Thoracic aorta (tissue), 2 donors: ENCODE measurements at places on chromosomes 4 and X. TPM values are rescaled to one million over a fixed set of nuclear protein-coding genes. Genes with fewer than 3 reads are reported as not detected.
A peak's percentile ranks its signal among the peaks of the same experiment; 100 is the strongest.

DNA sequence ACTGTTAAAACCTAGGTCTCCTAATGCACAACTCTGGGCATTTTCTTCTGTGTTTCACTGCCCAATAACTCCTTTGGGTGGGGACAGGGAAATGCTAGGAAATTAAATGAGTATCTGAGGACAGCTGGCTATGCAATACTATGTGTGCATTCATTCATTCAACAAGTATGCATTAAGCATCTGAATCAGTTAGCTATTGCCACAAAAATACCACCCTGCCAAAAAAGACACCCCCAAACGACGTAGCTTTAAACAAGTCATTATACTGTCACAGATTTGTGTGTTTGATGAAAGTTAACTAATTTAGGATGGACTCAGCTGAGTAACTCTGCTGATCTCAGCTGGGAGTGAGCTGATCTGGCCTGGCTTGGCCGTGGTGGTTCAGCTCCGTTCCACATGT, 29.8 kb upstream of the PTCHD1 start:
- H3K4me1 ChIP-seq = no peaks in the 10 kb centered on the region
- H3K4me3 ChIP-seq = no peak overlapping the region
- no peaks in the 10 kb centered on the region for H3K27me3 ChIP-seq
- H3K27ac ChIP-seq = no peak overlapping the region
- no peak for DNase-seq

DNA sequence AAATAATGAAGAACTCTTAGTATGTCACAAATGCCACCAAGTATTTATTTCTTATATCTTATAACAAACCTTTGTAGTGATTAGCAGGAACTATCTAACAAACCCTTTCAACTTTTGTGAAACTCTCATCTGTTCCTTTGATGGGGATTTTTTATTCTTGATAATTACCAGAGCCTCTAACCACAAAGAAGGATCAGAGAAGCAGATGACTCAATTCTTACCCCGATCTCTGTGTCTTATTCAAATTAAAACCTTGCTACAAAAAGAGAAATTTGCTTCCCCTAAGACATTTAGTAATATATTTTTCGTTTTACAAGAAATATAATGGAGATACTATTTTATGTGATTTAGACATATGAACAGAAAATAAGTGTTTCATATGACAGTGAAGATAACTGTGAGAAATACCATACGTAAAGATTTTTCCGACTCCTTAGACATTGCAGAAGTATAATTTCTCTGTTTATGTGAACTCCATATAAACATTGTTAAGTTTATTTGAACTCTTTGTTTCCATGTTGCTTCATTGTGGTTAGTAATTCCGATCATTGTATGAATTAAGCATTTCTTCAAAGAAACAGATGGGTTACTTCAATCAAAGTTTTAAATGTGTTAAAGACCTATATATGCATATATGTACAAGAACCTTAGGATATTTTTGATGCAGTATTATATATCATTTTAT, 205.4 kb downstream of the CFAP299 start:
- H3K27ac ChIP-seq = no peak overlapping the region
- no peaks in the 10 kb centered on the region for H3K36me3 ChIP-seq
- no peak overlapping the region for H3K4me3 ChIP-seq
- no peaks in the 10 kb centered on the region for H3K4me1 ChIP-seq

GRCh38 chr4:24213961-24214360, 324.1 kb upstream of the PPARGC1A start:
- no peak for DNase-seq
- H3K36me3 ChIP-seq = no peaks in the 10 kb centered on the region
- no peaks in the 10 kb centered on the region for H3K27me3 ChIP-seq
- H3K4me3 ChIP-seq = no peak overlapping the region
- H3K4me1 ChIP-seq = no peaks in the 10 kb centered on the region

- H3K4me3 ChIP-seq = no peak overlapping the region
- DNase-seq = no peak
- no peak overlapping the region for H3K27ac ChIP-seq
- no peaks in the 10 kb centered on the region for H3K36me3 ChIP-seq
- H3K4me1 ChIP-seq = no peaks in the 10 kb centered on the region
Measured at GRCh38 chr4:101643186-101643837, 147.2 kb upstream of the BANK1 start.

GRCh38 chrX:32524385-32524784, 687.0 kb downstream of the DMD start:
- no peaks in the 10 kb centered on the region for H3K36me3 ChIP-seq
- no peak overlapping the region for H3K4me3 ChIP-seq

- DNase-seq = no peak
- H3K4me1 ChIP-seq = peaks cover 32% of the 10 kb centered on the region
- H3K4me3 ChIP-seq = no peak overlapping the region
Measured at GRCh38 chrX:41688156-41688555, 617 bp upstream of the GPR34 start.

TEX13C gene
- total RNA-seq = not detected

DNA sequence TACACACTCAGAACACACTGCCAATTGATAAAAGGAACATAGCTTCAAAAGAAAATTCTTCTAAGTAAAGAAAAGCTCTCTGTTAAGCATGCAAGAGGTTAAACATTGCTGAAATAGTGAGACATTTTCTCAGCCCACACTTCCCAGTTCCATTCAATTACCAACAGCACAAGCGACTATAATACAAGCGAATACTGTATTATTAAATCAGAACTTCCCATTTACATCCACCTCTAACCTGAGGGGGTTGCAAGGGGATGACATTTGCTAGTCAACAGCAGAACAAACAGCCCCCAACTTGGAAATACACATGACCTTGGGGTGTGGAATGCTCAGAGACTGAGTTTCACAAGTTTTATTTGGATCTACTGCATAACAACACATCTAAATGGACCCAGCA, 1.1 kb downstream of the FSTL5 start:
- no peaks in the 10 kb centered on the region for H3K27me3 ChIP-seq
- H3K27ac ChIP-seq = no peak overlapping the region
- no peaks in the 10 kb centered on the region for H3K36me3 ChIP-seq
- peaks cover 8% of the 10 kb centered on the region for H3K4me1 ChIP-seq
- DNase-seq = no peak
- no peak overlapping the region for H3K4me3 ChIP-seq

DNA sequence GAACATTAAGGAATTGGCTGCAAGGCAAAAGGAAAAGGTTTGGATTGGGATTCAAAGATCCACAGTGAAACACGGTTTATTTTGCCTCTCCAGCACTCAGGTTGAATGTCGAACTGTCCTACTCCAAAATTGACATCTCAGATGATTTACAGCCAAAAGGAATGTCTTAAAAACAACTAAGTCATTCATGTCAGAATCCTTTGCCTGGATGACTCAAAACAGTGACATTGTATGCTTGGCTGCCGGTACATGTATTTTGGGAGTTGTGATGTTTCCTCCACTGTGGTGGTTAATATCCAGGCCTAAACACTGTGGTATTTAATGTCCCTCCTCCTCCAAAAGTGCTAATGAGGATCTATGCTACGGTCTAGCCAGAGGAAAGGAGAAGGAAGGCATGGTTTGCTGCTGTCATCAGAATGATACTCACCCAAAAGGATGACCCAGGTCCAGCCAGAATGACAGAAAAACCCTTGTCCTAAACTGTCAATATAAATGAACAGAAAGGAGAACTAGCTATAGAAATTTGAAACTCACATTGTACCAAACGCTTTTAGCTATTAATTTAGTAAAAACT, 20.9 kb downstream of the PGM2 start:
- DNase-seq = no peak
- no peak overlapping the region for H3K4me3 ChIP-seq
- no peak overlapping the region for H3K27ac ChIP-seq
- no peaks in the 10 kb centered on the region for H3K27me3 ChIP-seq
- no peaks in the 10 kb centered on the region for H3K4me1 ChIP-seq

PCDH18 gene
- 31.0 TPM for total RNA-seq

GRCh38 chrX:3728454-3728853, 15.0 kb upstream of the PRKX start:
- no peaks in the 10 kb centered on the region for H3K27me3 ChIP-seq
- H3K4me1 ChIP-seq = no peaks in the 10 kb centered on the region
- no peak for DNase-seq
- H3K27ac ChIP-seq = no peak overlapping the region
- H3K4me3 ChIP-seq = no peak overlapping the region
- H3K36me3 ChIP-seq = no peaks in the 10 kb centered on the region

DNA sequence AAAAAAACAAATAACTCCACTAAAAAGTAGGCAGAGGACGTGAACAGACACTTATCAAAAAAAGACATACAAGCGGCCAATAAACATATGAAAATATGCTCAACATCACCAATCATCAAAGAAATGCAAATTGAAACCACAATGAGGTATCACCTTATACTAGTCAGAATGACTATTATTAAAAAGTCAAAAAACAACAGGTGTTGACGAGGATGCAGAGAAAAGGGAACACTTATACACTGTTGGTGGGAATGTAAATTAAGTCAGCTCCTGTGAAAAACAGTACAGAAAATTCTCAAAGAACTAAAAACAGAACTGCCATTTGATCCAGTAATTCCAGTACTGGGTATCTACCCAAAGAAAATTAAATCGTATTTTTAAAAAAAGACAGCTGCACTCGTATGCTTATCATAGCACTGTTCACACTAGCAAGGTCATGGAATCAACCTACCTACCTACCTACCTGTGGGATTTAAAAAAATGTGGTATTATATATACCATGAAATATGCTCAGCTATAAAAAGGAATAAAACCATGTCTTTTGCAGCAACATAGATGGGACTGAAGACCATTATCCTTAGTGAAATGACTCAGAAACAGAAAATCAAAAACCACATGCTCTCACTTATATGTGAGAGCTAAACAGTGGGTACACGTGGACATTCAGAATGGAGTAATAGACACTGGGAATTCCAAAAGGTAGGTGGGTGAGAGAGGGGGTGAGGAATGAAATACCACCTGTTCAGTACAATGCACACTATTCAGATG, 24.8 kb upstream of the PTPN13 start:
- no peaks in the 10 kb centered on the region for H3K27me3 ChIP-seq
- H3K4me3 ChIP-seq = no peak overlapping the region
- H3K4me1 ChIP-seq = no peaks in the 10 kb centered on the region

- no peaks in the 10 kb centered on the region for H3K36me3 ChIP-seq
- H3K4me1 ChIP-seq = peaks cover 34% of the 10 kb centered on the region
- no peaks in the 10 kb centered on the region for H3K27me3 ChIP-seq
- peak overlapping the region; percentile 96 for H3K27ac ChIP-seq
- H3K4me3 ChIP-seq = peak overlapping the region; percentile 92
- peak; percentile 14 for DNase-seq
Measured at GRCh38 chr4:101346351-101347266, 717 bp downstream of the PPP3CA start.

RADX gene
- total RNA-seq = 4.9 TPM

- H3K4me3 ChIP-seq = no peak overlapping the region
- H3K27me3 ChIP-seq = no peaks in the 10 kb centered on the region
- H3K4me1 ChIP-seq = no peaks in the 10 kb centered on the region
Measured at GRCh38 chrX:22748093-22748999, 251.4 kb upstream of the DDX53 start.

AFAP1 gene
- 32.1 TPM for total RNA-seq

- H3K27me3 ChIP-seq = no peaks in the 10 kb centered on the region
- H3K27ac ChIP-seq = no peak overlapping the region
- H3K4me3 ChIP-seq = no peak overlapping the region
- H3K36me3 ChIP-seq = no peaks in the 10 kb centered on the region
- DNase-seq = no peak
- no peaks in the 10 kb centered on the region for H3K4me1 ChIP-seq
Measured at GRCh38 chr4:100525686-100526085, 7.9 kb upstream of the EMCN start.

DNA sequence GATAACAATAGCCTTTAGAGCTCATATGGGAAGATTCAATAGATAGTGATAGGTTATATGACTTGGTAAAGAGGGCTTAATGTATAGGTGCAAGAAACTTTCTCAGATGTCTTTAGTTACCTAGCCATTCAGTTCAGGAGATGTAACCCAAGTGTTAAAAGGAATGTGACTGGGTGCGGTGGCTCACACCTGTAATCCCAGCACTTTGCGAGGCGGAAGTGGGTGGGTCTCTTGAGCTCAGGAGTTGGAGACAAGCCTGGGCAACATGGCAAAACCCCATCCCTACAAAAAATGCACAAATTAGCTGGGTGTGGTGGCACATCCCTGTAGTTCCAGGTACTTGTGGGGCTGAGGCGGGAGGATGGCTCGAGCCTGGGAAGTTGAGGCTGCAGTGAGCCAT, 7.9 kb downstream of the TET2 start:
- H3K27me3 ChIP-seq = no peaks in the 10 kb centered on the region
- peaks cover 27% of the 10 kb centered on the region for H3K4me1 ChIP-seq
- no peaks in the 10 kb centered on the region for H3K36me3 ChIP-seq
- no peak overlapping the region for H3K27ac ChIP-seq
- H3K4me3 ChIP-seq = no peak overlapping the region
- DNase-seq = no peak

TMPRSS11A gene
- total RNA-seq = not detected

CXCL10 gene
- total RNA-seq = 16.2 TPM

GPR82 gene
- total RNA-seq = 0.41 TPM

DNA sequence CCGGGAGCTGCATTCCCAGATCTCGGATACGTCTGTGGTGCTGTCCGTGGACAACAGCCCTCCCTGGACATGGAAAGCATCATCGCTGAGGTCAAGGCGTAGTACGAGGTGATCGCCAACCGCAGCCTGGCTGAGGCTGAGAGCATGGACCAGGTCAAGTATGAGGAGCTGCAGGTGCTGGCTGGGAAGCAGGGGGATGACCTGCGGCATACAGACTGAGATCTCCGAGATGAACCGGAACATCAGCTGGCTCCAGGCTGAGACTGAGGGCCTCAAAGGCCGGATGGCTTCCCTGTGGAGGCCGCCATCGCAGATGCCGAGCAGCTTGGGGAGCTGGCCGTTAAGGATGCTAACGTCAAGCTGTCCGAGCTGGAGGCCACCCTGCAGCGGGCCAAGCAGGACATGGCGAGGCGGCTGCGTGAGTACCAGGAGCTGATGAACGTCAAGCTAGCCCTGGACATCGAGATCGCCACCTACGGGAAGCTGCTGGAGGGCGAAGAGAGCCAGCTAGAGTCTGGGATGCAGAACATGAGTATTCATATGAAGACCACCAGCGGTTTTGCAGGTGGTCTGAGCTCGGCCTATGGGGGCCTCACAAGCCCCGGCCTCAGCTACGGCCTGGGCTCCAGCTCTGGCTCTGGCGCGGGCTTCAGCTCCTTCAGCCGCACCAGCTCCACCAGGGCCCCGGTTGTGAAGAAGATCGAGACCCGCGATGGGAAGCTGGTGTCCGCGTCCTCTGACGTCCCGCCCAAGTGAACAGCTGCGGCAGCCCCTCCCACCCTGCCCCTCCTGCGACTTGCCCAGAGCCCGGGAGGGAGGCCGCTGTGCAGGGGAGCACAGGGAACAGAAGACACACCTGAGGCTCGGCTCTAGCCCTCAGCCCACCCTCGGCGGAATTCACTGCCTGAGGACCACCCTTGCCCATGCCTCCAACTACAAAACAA, 29.4 kb upstream of the GABRA3 start:
- H3K27me3 ChIP-seq = no peaks in the 10 kb centered on the region
- no peak for DNase-seq
- H3K36me3 ChIP-seq = no peaks in the 10 kb centered on the region
- H3K4me1 ChIP-seq = no peaks in the 10 kb centered on the region
- H3K27ac ChIP-seq = no peak overlapping the region
- no peak overlapping the region for H3K4me3 ChIP-seq

- H3K4me1 ChIP-seq = no peaks in the 10 kb centered on the region
- DNase-seq = no peak
- H3K4me3 ChIP-seq = no peak overlapping the region
- no peaks in the 10 kb centered on the region for H3K27me3 ChIP-seq
- H3K27ac ChIP-seq = no peak overlapping the region
Measured at GRCh38 chr4:4411906-4412305, 25.0 kb downstream of the NSG1 start.
